ENCODE measurements at places on chromosomes 6 and 20. TPM values are rescaled to one million over a fixed set of nuclear protein-coding genes. Genes with fewer than 3 reads are reported as not detected.

DNA sequence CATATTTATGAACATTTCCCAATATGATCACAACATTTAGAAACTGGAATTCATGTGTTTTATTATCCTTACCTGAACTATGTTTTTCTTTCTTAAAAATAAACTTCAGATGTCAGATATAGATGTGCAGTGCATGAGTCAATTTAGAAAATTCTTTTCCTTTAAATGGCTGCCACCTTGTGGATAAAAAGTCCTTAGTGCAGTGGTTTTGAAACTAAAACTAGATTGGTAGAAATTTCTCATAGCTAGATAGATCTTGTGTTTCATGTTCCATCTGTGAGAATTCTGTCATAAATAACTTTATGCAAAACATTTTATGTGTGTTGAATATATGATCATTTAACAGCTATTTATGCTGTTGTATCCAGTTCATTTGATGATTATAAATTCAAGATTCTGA lies 134.9 kb downstream of the KLHL32 start:
- H3K27me3 ChIP-seq: no peaks in the 10 kb centered on the region
- no peak for DNase-seq
- H3K4me3 ChIP-seq: no peak overlapping the region
- H3K27ac ChIP-seq: no peak overlapping the region
- no peaks in the 10 kb centered on the region for H3K36me3 ChIP-seq

- no peak overlapping the region for H3K4me3 ChIP-seq
- no peak overlapping the region for H3K27ac ChIP-seq
- peaks cover 29% of the 10 kb centered on the region for H3K36me3 ChIP-seq
- no peaks in the 10 kb centered on the region for H3K27me3 ChIP-seq
- no peak for DNase-seq
Measured at GRCh38 chr20:31565699-31566318, 39.3 kb upstream of the ID1 start.

DNA sequence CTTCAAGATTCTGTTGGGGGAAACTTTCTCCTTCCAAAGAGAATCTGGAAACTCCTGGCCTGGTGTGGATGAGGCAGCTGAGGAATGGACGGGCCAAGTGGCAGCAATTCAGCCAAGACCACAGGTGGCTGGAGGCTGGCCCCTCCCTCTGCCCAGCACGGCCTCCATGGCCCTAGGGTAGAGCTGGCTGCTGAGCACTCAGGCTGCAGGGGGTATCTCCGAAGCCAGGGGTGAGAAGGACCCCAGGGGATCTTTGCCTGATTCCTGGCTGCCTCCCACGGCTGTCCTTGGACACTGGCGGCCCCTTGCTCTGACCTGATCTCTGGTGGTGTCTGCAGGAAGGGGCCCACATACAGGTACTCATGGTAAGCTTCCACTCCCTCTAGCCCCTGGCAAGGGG lies 39.0 kb downstream of the GRM4 start:
- no peaks in the 10 kb centered on the region for H3K27me3 ChIP-seq
- no peak overlapping the region for H3K27ac ChIP-seq
- H3K4me3 ChIP-seq: no peak overlapping the region
- DNase-seq: no peak
- no peaks in the 10 kb centered on the region for H3K36me3 ChIP-seq

Gene RHAG
- total RNA-seq: not detected

GRCh38 chr6:151070631-151071051 lies 169.1 kb upstream of the AKAP12 start:
- H3K27me3 ChIP-seq: no peaks in the 10 kb centered on the region
- no peak for DNase-seq

DNA sequence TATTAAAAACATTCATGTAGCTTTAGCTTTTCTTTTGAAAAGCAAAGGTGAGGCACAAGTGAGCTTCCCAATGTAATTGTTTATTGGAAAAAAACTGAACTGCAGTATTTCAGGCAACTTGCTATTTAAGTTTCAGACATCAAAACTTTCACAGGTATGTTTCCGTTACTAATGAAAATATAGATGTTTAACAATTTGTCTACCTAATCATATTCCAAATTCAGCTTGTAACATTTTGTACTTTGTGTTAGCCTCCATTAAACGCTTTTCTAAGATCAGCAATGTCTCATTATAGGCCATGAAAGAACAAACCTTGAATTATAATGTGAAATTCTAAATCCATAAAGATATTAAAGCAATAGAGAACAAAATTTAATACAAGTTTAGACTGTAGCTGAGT lies 69.5 kb downstream of the AHI1 start:
- H3K4me1 ChIP-seq: no peaks in the 10 kb centered on the region
- no peak overlapping the region for H3K27ac ChIP-seq
- no peak overlapping the region for H3K4me3 ChIP-seq
- H3K27me3 ChIP-seq: no peaks in the 10 kb centered on the region

- no peak overlapping the region for H3K4me3 ChIP-seq
- H3K27ac ChIP-seq: no peak overlapping the region
- H3K27me3 ChIP-seq: no peaks in the 10 kb centered on the region
- no peak for DNase-seq
Measured at GRCh38 chr6:25056130-25056529, 120.4 kb upstream of the RIPOR2 start.

GRCh38 chr20:57999465-58000111 lies 228.9 kb downstream of the ANKRD60 start:
- H3K36me3 ChIP-seq: peaks cover 5% of the 10 kb centered on the region
- H3K27me3 ChIP-seq: no peaks in the 10 kb centered on the region
- DNase-seq: no peak
- no peak overlapping the region for H3K27ac ChIP-seq
- H3K4me3 ChIP-seq: 0 out of 2 replicates have a peak overlapping the region, but pooled peaks have one; percentile 15
- H3K4me1 ChIP-seq: no peaks in the 10 kb centered on the region

GRCh38 chr6:53322188-53323029 lies 26.3 kb downstream of the ELOVL5 start:
- H3K27ac ChIP-seq: no peak overlapping the region
- no peak for DNase-seq
- H3K4me1 ChIP-seq: peaks cover 5% of the 10 kb centered on the region

- H3K27me3 ChIP-seq: no peaks in the 10 kb centered on the region
- no peaks in the 10 kb centered on the region for H3K36me3 ChIP-seq
- H3K4me1 ChIP-seq: no peaks in the 10 kb centered on the region
- no peak overlapping the region for H3K4me3 ChIP-seq
- H3K27ac ChIP-seq: no peak overlapping the region
Measured at GRCh38 chr6:16313732-16314131, 75.3 kb downstream of the GMPR start.

DNA sequence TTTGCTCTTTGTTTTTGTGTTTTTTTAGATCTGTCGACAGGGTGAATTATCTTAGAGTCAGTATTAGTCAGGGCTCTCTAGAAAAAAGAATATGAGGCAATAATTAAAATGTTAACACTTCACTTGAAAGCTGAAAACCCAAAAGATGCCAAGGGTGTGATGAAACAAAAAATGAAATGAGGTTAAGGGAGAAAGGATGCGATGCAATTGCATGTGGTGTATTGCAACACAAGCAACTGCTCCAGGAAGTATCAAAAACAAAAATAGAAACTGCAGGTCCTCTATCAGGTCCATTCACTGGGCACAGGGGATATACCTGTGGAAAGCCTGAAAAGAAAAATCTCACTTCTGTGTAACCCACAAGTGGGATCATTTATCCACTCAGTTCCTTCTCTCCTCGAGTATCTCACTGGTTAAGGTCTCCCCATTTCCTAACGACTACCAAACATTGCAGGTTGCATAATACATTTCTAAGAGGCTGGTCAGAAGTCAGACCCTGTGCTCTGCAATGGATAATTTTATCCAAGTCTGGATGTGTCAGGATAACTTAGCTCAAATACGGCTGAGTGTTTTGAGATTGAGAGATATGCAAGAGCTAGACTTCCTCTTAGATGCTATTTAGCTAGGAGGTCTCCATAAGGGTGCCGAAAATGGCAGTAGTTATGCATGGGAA lies 257.7 kb upstream of the GJE1 start:
- no peak overlapping the region for H3K4me3 ChIP-seq
- H3K27ac ChIP-seq: no peak overlapping the region
- no peaks in the 10 kb centered on the region for H3K36me3 ChIP-seq
- no peaks in the 10 kb centered on the region for H3K27me3 ChIP-seq

DNA sequence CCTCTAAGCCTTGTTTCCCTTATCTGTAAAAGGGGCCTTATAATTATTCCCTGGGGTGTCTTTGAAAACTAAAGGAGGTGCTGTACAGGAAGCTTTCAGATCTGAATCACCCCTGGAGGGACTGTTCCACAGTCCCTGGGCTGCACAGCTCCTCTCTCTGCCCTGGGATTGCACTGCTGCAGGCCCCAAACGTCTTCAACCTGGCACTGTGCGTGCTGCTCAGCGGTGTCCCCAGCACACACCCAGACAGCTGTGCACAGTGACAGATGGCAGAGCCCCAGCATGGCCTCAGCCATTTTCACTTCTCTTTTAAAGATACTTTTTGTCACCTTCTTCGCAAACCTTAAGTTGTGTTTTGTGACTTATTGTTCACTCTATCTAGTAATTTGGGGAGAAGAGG lies 50.7 kb upstream of the INSM1 start:
- H3K4me3 ChIP-seq: no peak overlapping the region
- H3K27me3 ChIP-seq: no peaks in the 10 kb centered on the region
- H3K27ac ChIP-seq: no peak overlapping the region
- DNase-seq: no peak
- H3K36me3 ChIP-seq: no peaks in the 10 kb centered on the region

Gene ADAM33
- total RNA-seq: 4.0 TPM

Gene VWA7
- 2.5 TPM for total RNA-seq

- no peaks in the 10 kb centered on the region for H3K4me1 ChIP-seq
- H3K27me3 ChIP-seq: no peaks in the 10 kb centered on the region
- no peak overlapping the region for H3K4me3 ChIP-seq
Measured at GRCh38 chr20:16216227-16216913, 356.9 kb downstream of the KIF16B start.

Gene PYGB
- 46.9 TPM for total RNA-seq

Gene ROS1
- total RNA-seq: not detected

DNA sequence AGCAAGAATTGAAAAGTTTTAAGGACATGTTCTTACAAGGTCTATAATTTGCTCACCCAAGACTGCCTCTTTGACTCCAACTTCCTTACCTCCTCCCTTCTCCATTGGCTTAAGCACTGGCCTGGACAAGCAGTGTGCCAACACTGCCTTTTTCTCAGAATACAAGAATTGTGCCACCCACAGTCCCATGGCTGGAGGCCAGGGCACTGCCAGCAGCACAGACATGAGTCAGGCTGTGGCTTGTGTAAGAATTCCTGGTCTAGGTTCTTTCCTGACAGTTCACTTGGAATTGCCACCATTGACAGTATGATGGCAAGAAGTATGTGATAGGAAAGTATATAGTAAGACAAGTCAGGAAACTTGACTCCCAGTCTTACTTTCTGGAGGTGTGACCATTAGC lies 202.7 kb upstream of the MARCKS start:
- no peak overlapping the region for H3K4me3 ChIP-seq
- no peak overlapping the region for H3K27ac ChIP-seq
- DNase-seq: no peak

Data from H9 (cell line).